Left ventricle myocardium superior (tissue), 1 donor: ENCODE measurements at places on chromosomes 4 and X. TPM values are rescaled to one million over a fixed set of nuclear protein-coding genes. Genes with fewer than 3 reads are reported as not detected.

- peak; percentile 63 for DNase-seq
These were observed 3.9 kb upstream of the SYN1 start for GRCh38 chrX:47623540-47624027.

Gene EREG
- 3.2 TPM for total RNA-seq

Gene FANCB
- total RNA-seq: 0.94 TPM

DNA sequence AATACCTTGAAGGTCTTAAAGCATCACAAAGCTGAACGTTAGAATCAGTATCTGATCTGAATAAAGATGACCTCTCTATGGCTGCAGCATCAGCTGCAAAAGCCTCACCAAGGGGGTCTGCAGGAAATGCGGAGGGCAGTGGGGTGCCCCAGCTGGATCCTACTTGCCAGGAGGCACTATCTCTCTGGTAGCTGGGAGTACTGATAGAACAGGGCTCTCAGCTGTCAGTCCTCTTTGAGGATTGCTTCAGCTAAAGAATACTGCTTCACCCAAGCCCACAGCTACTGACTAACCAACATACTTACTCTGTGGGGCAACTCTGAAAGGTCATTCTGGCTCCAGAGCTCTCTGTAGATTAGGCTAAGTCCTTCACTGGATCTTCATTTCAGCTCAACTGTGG lies 112.5 kb upstream of the ZFP42 start:
- no peak for DNase-seq

Gene CNGA1
- total RNA-seq: not detected

GRCh38 chrX:42930071-42930470 lies 152.1 kb upstream of the PPP1R2C start:
- no peak for DNase-seq
